Ovary (tissue), 10 donors: ENCODE measurements at places on chromosomes 3 and 15. TPM values are rescaled to one million over a fixed set of nuclear protein-coding genes. Genes with fewer than 3 reads are reported as not detected.

GRCh38 chr15:62880278-62880677 lies 162.3 kb upstream of the TPM1 start:
- DNase-seq: no peak

- no peak for DNase-seq
Measured at GRCh38 chr3:100402891-100403290, 1.6 kb downstream of the LNP1 start.

Gene TICRR
- total RNA-seq: 0.25 TPM

- DNase-seq: peak; percentile 69
Measured at GRCh38 chr3:53046171-53047170, 598 bp upstream of the SFMBT1 start.

- DNase-seq: no peak
Measured at GRCh38 chr3:97910931-97911351, 61.3 kb downstream of the RIOX2 start.

DNA sequence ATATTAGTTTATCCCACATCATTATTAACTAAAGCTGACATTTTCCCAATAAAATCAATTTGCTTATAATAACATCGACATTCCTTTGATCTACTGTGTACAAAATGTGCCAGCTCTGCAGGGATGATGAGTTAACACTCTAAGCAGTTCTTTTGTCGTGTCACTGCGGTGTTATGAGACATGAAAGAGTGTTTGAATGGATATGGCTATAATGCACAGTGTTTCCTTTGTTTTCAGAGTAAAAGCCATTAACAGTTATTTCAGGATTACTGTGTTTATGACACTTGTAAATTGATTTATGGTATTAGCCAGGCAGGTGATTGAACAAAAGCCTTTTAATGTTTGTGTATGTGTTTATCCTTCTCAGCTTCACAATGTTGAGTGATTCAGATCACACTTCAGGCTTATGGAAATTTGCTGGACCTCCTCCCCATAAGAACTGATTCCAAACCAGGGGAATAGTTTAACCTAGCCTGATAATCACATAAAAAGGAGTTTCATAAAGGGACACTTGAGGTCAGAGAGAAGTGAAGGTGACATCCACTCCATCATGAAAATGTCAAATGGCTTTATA lies 115.7 kb downstream of the CHL1 start:
- no peak for DNase-seq

Gene WDR82
- total RNA-seq: 100 TPM

DNA sequence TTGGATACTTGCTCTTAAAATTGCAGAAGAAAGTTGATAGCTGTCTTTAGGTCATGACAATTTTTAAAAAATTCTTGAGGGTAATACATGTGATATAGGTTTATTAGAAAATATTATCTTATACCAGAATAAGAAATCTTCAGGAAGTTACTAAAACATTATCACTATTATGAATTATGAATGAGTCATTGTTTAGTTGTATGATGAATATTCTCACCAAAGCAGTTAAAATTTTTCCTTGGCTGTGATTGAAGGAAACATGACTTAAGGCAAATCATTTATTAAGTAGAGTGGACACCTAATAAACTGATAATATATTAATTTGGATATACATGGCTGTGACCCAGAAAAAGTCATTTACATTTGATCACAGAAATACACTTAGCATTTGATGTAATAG lies 30.1 kb downstream of the APPL1 start:
- DNase-seq: no peak

Gene PP2D1
- not detected for total RNA-seq

Gene HTR3E
- not detected for total RNA-seq

DNA sequence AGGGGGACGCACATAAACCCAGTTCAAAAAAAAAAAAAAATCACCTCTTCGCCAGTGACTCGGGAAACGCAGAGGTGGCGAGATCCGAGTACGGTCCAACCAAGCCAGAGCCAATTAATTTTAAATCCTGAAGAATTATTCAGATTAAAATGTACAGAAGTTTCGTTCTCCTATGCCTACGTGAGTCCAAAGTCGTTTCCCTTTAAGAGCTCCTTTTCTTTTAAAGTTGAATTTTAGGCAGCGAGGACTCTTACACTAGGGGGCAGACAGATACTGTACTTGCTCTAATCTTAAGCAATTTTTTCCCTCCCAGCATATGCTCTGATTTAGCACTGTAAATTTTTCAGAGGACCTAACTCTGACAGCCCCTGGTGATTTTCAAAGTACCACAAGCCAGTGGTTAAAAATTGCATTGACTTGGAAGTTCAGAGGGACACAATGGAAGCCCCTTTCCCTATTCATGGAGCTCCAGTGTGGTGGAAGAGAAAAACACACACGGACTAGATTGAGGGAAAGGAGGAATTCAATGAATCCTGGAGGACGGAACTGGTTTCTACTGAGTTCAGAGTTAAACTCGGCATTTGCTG lies 3.3 kb upstream of the NR2F2 start:
- DNase-seq: peak; percentile 36

Gene ELP6
- 25.0 TPM for total RNA-seq

Gene DTX3L
- total RNA-seq: 33.7 TPM

DNA sequence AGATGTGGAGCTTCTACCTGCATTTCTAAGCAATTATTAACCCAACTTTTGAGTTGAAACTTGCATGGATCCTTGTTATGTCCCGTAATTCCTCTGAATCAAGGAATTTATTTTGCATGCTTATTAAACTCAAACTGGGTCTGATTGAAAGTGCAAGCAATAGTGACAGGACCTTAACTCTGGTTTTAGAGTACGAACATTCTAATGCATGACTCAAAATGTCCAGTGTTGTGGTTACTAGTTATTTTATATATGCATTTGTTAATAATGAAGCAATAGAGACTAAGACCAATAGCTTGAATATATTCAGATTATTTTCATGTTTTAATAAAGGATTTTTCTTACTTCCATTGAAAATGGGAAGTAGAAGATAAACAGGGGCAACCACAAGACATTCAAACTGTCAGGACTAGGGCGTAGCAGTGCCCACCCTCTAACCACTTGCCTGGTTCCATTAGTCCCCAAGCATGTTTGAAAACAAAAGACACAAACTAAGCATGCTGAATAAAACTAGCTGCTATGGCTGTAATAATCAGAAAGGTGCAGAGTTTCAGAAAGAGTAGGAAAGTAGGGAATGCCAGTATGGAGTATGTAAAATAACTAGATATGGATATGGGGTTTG lies 28.1 kb downstream of the OIP5 start:
- DNase-seq: no peak

DNA sequence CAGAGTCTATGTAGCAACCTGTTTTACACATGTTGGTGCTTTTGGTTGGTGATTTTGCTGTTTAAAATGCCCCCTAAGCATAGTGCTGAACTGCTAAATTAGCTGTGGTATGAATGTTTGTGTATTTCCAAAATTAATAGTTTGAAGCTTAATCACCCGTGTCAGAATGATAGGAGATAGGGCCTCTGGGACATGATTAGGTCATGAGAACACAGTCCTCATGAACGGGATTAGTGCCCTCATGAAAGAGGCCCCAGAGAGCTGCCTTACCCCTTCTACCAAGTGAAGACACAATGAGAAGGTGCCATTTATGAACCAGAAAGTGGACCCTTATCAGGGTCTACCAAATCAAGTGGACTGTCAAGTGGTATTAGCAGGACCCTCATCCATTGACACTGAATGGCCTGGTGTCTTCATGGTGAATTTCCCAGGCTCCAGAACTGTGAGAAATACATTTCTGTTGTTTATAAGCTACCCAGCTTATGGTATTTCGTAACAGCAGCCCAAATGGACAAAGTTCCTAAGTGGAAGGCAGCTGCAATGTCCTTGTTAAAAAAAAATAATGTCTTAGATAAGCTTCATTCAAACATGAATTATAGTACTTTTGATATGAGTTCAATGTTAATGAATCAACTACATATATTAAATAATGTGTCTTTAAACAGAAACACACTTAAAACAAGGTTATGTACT lies 37.7 kb upstream of the FRMD4B start:
- no peak for DNase-seq

GRCh38 chr3:98986073-98986472 lies 84.6 kb upstream of the DCBLD2 start:
- no peak for DNase-seq

GRCh38 chr15:70976851-70977250 lies 84.2 kb downstream of the LRRC49 start:
- no peak for DNase-seq
